ENCODE measurements at places on chromosomes 4 and X. TPM values are rescaled to one million over a fixed set of nuclear protein-coding genes. Genes with fewer than 3 reads are reported as not detected.

DNA sequence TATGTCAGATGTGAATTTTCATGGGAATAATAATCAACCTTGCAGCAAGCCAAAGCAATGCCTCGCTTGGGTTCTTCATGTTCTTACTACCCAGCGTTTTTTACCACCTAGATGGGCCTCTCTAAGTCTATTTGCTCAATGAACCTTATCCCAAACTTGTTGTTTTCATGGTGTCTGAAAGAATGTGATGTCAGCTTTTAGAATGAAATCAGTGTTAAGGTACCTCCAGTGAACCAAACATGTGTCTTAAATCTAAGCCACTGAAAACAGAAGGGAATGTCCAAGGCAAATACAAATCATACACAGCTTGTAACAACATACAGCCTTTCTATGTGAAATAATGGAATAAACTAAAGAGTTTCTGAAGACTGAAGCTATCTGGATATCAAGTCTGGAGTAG lies 6.7 kb downstream of the EPGN start:
- no peaks in the 10 kb centered on the region for H3K4me1 ChIP-seq
- no peak for DNase-seq
- no peaks in the 10 kb centered on the region for H3K27me3 ChIP-seq
- H3K36me3 ChIP-seq, result no peaks in the 10 kb centered on the region

The STAP1 gene
- total RNA-seq, result 6.3 TPM

The NAP1L5 gene
- total RNA-seq, result 8.2 TPM

The F9 gene
- not detected for total RNA-seq

- no peaks in the 10 kb centered on the region for H3K4me1 ChIP-seq
- H3K36me3 ChIP-seq, result no peaks in the 10 kb centered on the region
- no peak overlapping the region for H3K27ac ChIP-seq
- no peaks in the 10 kb centered on the region for H3K27me3 ChIP-seq
These were observed 190.2 kb upstream of the POF1B start for GRCh38 chrX:85569686-85570085.

The MSX1 gene
- total RNA-seq, result 0.14 TPM

GRCh38 chr4:98673978-98674377 lies 15.6 kb upstream of the TSPAN5 start:
- no peaks in the 10 kb centered on the region for H3K36me3 ChIP-seq
- peaks cover 18% of the 10 kb centered on the region for H3K4me1 ChIP-seq
- no peak overlapping the region for H3K27ac ChIP-seq
- no peak for DNase-seq
- H3K27me3 ChIP-seq, result no peaks in the 10 kb centered on the region

Measured in activated naive CD8-positive, alpha-beta T cell treated with anti-CD3 and anti-CD28 coated beads for 36 hours (primary cell).